ENCODE measurements at places on chromosomes 4 and X.

- DNase-seq = no peak
These were observed 146.8 kb downstream of the RPA4 start for GRCh38 chrX:97030463-97030862.

- DNase-seq = no peak
These were observed 1.5 kb downstream of the GSX2 start for GRCh38 chr4:54101190-54102041.

DNA sequence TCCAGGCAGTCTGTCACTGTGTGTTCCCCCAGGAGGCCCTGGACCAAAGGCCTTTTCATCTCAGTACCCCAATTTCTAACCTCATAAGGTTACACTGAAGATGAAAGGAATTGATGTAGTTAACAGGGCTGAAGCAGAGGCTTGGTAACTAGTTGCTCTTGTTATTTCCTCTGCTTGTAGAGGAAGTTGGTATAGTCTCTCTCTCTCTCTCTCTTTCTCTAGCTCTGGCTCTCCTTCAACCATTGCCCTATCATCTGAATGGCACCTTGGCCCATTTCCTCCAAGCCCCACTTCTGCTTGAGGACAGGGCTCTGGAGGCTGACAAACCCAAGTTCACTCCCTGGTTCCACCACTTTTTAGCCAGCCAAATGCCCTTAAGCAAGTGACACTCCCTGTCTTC is 96.1 kb downstream of the MAMLD1 start:
- DNase-seq = no peak

DNA sequence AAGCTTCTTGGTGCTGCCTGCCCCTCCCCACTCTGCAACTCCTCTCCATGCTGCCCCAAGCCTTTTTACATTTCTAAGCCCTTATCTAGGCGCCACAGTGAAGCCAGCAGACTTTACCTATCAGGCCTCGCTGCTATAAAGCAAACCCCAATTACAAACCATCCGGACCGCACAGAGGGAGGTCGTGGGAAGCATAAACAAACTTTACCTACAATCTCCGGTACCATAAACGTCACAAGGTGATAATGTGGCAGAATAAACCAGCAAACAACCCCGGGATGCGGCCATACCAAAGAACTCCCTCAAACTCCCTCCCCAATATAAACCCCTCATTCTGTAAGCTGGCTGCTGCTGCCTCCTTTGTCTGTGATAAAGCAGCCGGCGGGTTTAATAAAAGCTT is 54.0 kb upstream of the ZCCHC13 start:
- DNase-seq = no peak

- no peak for DNase-seq
These were observed 240.8 kb upstream of the TAPT1 start for GRCh38 chr4:16467061-16467460.

DNA sequence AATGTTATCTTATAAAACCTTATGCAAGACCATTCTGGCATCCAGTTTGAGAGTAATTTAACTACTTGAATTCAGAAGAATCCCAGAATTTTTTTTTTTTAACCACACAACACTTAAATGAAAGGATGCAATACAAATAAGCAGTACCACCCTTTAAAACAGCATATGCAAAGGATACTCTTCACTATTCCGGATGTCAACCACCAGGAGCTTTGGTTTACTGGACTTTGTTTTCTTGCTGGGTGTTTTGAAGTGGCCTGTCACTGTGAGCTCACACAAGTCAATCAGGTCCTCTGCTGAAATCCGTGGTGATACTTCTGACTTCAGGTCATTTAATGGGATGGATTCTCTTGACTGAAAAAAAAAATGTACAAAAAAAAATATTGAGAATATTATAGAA is 200.0 kb downstream of the TBCK start:
- no peak for DNase-seq

GRCh38 chrX:105488716-105489115 is 268.2 kb upstream of the TEX13A start:
- DNase-seq = no peak

GRCh38 chr4:76009311-76009710 is 2.0 kb upstream of the CXCL9 start:
- no peak for DNase-seq

DNA sequence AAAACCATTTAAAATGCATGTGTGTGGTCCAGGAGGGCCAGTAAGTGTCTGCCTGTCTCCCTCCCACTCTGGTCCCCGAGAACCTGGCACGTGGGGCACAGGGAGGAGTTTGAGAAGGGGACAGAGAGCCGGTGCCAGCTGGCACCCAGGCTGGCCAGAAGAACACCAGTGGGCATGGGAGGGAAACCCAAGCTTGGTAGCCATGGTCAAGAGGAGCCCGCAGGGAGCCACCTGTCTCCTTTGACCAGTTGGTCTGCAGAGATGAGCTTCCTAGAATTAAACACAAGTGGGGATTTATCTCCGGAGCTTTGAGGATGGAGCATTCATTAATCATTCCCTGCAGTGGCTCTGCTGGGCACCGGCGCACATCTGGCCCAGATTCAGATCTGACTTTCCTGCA is 41.6 kb downstream of the HMX1 start:
- DNase-seq = no peak

GRCh38 chrX:135010921-135011320 is 11.4 kb downstream of the RTL8B start:
- DNase-seq = no peak

DNA sequence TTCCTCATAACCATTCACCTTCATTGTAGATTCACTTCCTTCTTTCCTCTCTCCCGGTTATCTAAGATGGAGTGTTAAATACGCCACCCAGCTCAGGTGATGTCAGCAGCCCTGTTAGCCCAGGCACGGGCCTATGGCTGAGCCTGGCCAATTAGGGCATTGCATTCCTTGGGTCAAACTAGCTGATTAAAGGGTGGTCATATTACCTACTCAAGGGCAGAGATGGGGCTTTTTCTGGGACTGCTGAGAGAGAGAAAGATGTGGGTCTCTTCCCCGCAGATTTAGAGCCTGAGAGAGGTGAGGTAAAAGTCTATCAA is 39.9 kb upstream of the AFAP1 start:
- no peak for DNase-seq

DNA sequence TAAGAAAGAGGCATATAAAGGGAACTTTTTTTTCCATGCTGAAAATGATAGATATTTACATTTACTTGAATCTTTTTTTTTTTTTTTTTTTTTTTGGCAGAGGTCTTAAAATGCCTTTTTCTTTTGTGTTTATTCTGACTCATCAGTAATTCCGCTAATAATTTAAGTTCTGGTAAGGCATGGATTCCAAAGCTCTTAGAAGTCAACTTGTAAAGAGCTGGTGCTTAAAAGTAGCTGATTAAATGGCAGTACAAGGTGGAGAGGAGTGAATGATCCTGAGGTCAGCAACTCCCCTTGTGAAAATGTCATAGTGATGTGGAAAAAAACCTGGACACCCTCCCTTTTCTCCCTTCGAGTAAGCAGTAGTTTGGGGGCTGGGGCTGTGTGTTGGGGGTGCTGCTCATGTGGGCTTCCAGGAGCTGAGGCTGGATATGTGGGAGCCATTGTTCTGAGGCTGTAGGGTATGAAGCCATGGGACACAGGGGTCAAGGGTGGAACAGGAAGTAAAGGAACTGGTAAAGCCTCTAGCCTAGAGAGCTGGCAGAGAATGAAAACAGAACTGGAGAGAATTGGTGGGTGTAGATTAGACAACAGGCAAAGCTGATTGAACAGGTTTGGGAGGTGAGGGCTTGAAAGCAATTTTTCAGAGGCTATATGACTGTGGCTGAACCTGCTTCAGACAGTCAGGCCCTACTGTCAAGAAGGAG is 41.0 kb upstream of the PITX2 start:
- DNase-seq = no peak

- no peak for DNase-seq
These were observed 21.3 kb upstream of the UGDH start for GRCh38 chr4:39548425-39549067.

GRCh38 chrX:124362072-124362471 is 15.7 kb downstream of the SH2D1A start:
- DNase-seq = no peak

- no peak for DNase-seq
These were observed 622 bp downstream of the KLKB1 start for GRCh38 chr4:186227744-186228513.

- DNase-seq = no peak
These were observed 2.0 kb downstream of the TSPAN5 start for GRCh38 chr4:98656443-98656842.

- DNase-seq = no peak
These were observed 84.6 kb downstream of the THOC2 start for GRCh38 chrX:123648028-123648810.

DNA sequence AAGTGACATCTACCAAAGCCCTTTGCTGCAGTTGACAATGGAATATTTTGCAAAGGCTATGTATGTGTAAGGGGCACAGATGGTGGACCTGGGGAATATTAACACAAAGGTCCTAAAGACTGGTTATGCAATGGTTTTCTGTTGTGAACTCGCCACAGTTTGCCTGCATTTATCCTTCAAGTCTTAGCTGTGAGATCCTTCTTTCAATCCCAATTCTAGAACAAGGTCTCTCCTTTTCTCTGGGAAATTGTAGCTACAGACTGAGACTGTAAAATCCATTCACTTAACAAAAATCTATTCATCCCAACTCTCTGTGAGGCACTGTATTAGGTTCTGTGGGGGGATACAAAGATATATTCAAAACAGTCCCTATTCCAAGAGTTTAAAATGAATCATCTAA is 250.4 kb downstream of the GPM6A start:
- DNase-seq = no peak

DNA sequence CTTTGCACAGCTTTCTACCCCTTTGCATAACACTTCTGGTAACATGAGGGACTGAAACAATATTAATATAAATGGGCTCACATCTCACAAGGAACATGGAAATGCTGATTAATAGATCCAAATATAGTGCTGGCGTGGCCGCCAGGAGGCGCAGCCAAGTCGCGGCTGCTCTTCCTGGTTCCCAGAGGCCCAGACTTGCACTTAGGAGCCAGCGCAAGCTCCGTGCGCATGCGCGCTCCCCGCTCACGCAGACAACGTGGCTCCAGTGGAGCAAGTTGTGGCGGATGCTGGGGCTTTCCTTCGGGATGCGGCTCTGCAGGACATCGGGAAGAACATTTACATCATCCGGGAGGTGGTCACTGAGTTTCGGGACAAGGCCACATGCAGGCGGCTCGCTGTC is 318.3 kb upstream of the SLC7A11 start:
- no peak for DNase-seq

- no peak for DNase-seq
These were observed 64.6 kb upstream of the SH3RF1 start for GRCh38 chr4:169335331-169335730.

- no peak for DNase-seq
These were observed 781.1 kb downstream of the RAB28 start for GRCh38 chr4:12703036-12703435.

DNA sequence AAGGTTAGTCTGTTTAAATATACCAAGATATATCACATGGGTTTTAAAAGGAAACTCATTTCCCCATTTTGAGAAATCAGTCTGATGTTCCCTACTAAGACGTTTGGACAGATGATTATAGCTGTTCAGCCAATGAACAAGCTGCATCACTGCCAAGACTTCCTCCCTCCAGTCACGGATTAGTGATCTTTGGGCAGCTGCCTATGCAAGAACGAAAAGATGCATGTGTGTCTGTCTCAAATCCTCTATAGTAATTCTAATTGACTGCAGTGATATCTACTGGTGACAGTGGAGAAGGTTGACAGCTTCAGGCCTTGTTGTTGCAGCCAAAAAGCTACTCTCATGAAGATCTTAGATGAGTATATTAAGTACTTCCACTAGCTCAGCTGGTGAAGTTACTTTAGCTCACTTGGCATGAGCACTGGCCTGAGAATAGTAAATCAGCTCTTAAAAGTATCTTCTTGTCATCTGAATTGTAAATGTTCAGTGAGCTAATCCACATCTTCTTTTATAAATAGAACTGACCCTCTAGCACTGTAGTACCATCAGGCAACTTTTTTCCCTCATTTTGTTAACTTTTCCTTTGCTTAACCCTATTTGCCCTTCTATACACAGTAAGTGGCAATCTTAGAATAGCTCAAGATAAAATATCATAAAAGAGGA is 134.5 kb upstream of the PCDH10 start:
- no peak for DNase-seq

- DNase-seq = no peak
These were observed 5.7 kb downstream of the CBLL2 start for GRCh38 chrX:22278375-22278774.

DNA sequence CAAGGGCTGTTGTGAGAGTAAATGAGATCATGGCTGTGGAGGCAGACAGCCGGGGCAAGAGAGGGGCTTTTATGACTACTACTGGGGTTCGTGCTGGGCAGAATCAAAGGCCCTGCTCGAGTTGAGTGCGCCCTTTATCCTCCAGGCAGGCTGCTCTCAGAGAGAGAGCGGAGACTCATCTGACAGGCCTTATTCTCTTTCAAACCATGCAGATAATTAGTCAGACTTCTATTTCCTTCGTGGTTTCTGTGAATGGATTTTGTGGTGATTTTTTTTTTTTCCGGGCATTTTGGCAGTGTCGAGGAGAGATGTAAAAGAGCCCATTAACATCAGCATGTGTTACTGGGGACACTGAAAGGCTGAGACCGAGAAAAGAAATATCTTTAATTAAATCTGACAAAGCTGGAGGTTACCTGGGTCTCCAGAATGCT is 73.6 kb downstream of the MED28 start:
- DNase-seq = no peak

- no peak for DNase-seq
These were observed 4.6 kb upstream of the KANTR start for GRCh38 chrX:53089224-53089842.

DNA sequence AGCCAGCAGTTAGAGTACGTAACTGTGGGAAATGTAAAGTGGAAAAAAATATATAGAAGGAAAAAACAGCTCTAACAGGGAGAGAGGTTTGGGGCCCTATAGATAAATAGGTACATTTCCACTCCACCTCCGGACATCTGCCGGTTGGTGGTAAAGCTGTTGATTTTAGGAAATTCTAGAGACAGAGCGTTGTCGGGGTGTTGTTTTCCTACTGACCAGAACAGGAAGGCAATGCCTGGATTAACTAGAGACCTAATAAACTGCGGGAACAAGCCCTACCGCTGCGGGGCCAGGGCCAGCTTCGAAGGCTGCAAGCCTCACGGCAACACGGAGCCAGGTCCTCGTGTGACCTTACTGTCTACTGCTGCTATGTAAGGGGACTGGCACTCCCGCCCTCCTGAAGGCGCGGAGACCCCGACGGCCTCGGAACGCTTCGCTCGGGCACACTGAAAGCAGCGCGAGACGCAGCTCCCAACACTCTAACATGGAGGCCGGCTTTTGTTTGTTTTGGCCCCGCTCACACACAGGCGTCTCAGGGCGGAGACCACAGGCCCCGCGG is 702 bp upstream of the CDKN2AIP start:
- DNase-seq = no peak

- DNase-seq = no peak
These were observed 230.0 kb downstream of the SPANXN3 start for GRCh38 chrX:143287236-143287635.

- DNase-seq = no peak
These were observed 1746.4 kb upstream of the PCDH7 start for GRCh38 chr4:28973587-28974350.

DNA sequence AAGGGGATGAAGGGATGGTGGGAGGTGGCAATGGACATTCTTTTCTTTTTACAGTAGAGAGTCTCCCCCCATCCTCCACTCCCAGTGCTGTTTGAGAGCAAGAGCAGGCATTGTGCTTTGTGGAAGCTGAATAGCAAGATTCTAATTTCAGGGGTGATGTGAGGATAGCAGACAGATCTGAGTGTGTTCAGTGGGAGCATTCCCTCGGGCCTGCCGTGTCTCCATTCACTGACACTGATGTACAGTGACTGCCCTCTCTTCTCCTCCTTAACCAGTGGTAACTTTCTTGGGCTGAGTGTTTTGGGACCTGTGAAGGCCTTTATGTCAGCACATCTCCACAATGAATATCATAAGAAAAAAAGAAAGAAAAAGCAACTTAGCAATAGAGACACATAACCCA is 396.6 kb upstream of the RPS6KA3 start:
- DNase-seq = no peak

- DNase-seq = no peak
These were observed 57.9 kb upstream of the PAGE1 start for GRCh38 chrX:49753691-49754090.
